GM12864 (cell line): ENCODE measurements at places on chromosomes 2 and 18.
A peak's percentile ranks its signal among the peaks of the same experiment; 100 is the strongest.

DNA sequence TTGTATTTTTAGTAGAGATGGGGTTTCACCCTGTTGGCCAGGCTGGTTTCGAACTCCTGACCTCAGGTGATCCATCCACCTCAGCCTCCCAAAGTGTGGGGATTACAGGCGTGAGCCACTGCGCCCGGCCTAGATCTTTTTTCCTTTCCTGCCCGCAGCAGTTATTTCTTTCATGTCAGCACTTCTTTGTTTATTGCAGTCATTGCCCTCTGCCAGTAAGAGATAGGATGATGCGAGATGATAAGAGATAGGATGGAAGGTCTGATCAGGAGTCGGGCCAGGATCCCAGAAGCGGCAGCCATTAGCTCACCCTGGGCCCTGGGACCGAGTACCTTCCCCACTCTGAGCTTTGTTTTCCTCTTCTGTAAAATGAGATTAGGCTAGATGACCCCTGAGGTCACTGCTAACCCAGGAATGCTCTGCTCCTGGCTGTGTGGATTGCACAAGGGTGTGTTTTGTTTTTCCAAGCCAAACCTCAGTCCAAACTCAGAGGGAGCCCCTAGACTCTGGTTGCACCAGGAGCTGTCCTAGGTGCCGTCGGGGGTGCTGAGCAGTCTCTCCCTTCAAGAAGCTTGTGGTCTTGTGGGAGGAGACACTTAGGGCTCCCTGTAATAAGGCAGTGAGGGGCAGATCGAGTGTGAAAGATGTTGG is 63.3 kb downstream of the LPIN1 start:
- DNase-seq = no peak

DNA sequence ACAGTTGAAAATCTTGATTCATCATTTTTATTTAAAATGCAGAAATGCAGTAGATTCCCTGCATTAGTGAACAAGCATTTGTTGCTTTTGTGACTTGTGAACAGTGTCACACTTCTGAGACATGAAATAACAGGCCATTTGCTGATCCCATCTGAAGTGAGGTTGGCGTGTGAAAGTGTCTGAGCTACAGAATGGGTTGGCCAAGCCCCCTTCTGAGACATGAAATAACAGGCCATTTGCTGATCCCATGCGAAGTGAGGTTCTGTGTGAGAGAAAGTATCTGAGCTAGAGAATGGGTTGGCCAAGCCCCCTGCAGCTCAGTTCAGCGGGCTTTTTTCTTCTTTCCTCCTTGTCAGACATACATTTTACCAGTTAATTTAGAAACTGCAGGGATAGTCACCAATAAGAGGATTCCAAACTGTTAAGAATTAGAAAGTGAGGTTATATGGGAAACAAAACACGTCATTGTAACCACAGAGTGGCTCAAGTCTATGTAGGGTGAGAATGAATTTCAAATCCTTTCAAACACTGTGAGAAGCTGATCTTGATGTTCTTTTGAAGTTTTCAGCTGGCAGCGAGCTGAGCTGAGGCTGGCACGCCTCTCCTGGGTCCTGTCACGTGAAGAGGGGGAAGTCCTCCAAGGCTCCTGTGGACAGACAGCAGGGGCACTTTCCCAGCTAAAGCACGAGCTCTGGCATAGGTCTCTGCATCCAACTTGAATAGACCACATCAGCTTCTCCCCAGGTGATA is 339.2 kb upstream of the SALL3 start:
- no peak for DNase-seq

DNA sequence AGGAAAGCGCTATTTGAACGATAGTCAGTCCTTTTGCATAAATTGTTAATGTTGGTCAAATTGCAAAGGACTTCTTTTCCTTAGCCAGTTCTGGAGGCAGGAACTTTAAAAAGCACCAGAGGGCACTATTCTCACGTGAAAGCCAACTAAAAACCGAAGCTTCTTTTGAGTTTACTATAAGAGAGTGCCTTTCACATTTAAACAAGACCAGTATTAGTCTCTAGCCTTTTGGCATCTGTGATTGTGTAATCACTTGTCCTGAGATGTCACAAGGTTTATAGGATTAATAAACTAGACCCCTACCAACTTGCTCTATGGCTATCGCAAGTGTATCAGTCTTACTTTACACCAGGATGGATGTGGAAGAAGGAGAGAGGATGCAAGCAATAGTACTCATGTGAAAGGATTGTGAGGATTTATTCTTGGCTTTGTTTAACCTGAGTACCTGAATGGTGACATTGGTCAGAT is 14.4 kb upstream of the STAT4 start:
- no peak for DNase-seq

DNA sequence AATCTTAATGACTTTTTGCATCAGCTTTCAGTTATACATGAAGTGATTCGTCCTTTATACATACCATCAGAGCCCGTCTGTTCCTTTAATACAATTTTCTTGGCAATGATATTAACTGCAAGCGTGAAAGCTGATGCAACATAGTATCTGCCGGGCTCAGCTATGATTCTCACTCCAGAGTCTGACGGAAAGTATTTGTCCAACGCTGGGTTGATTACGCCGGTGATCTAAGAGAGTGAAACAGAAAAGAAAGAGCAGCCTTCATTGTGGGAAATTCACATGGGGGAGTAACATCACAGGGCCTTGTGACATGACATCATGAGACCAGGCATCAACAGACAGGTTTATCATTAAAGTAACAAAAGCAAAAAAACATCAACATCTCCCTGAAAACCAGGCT is 6.2 kb downstream of the ODC1 start:
- DNase-seq = no peak

DNA sequence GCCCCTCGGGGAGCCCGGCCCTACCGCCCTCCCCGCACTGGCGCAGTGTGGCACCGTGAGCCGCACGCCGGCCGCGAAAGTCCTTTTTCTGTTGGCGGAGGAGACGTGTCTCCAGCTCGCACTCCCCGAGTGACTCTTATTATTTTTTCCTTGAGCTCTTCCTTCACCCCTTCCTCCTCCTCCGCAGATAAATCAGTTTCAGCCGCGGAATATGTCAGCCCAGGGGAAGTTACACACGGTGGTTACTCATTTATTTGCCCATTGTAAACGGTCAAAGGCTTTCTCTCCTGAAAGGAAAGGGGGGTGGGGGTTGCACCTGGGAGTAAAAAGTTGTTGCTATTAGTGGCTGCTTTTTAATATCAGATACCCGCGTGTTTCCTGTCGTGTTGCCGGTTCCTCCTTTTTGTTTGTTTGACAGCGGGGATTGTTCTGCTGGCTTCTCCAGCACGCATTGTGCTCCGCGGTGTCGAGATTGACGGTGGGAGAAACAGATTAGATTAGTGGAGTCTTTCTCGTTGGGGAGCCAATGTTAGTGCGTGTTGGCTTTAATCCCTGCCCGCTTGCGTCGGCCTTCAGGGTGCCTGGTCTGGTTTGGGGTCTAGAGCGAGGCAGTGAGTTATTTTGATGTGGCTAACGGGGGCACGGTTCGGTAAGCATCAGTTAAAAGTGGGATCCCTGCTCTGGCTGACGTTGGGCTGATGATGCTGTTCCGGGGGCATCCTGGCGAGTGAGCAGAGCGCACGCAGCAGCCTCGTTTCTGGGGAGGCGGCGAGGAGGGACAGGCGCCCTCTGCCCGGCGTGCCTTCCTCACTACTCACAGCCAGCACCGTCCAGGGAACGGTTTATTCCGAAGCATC is 1.6 kb downstream of the CRIM1 start:
- no peak for DNase-seq

DNA sequence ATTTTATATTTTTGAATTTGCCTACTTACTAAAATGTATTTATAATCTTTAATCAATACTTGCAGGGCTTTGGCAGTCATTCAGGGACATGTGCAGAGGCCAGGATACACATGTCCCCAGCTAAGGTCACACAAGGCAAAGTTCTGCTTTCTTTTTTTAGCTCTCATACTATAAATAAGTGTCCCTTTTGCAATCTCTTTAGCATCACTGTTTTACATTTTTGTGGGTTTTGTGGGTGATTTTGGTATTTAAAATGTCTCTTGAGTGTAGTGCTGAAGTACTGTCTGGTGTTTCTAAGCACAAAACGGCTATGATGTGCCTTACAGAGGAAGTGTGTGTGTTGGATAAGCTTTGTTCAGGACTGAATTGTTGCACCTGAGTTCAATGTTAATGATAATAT is 309.0 kb upstream of the GULP1 start:
- peak; percentile 54 for DNase-seq

DNA sequence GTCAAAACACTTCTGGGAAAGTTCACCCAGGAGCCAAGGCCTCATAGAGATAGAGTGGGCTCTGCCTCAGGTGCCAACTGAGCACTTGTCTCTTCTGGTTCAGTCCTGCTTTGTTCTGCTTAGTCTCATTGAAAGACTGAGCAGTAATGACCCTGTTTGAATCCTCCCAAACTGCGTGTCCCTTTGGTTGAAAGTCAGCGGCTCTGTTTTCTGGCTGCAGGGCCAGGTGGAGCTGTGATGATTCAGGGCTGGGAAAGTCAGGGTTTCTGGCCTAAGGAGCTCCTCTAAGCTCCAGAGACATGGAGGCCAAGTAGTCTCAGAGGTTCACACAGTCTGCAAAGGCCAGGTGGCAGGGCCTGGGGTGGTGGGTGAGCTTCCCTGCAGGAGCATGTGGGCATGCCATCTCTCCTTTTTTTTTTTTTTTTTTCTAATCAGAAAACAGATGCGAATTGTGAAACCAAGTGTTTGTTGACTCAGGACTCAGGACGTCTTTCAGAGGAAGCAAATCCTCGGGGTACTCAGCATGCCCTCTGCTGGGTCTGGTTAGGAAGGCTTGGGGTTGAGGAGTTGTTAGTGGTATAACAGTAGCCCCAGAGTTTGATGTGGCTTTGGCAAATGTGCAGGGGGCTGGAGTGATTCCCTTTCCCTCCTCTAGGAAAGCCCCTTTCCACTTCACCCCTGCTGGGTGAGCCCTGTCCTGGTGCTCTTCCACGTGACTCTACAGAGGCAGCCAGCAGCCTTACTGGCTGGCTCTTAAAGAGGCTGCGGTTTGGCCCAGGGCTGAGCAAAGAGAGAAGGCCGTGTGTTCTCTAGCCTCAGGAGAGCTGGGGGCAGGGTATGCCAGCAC is 38.3 kb downstream of the TMEM17 start:
- no peak for DNase-seq

GRCh38 chr2:59484673-59485072 is 1068.8 kb downstream of the BCL11A start:
- no peak for DNase-seq

DNA sequence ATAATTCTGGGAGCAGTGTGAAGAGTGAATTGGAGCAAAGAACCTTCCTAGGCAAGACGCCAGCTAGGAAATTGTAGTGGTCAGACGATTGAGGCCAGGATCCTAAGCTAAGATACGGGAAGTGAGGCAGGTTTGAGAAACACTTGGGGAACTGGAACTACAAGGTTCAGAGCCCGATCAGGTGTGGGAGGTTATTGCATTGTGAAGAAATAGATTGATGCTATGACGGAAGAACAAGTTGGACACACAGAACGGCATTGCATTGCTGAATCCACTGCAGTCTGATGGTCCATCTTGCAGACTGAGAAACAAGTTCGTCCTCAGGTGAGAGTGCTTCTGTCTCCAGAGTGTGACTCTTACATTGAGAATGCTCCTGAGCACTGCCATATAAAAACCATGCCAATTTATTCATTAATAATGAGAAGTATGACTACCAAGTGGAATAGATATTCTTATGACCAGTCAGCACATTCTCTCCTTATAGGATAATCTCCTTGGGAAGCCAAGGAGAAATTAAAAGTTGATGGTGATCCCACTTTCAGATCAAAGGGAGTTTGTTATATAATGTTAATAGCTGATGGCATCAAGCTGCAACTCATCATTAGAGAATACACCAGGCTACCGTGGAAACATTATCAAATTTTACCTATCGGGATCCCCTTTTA is 30.9 kb downstream of the ANTXR1 start:
- no peak for DNase-seq

DNA sequence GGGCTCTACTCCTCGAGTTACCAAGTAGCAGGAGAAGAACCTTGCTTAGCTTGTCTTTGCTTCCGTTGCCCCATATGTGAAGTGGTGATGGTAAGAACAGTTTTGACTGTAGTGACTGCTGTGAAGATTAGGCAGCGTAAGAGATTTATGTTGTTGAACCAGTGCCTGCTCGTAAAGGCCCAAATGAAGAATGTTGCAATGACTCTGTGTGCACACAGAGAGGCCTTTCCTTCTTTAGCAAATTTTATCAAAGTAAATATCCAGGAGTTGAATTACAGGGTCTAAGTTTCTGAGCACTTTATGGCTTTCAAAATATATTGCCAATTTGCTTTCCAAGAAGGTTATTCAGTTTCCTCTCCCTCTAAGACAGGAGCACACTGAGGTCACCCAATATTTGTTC is 14.5 kb downstream of the NTSR2 start:
- DNase-seq = no peak

DNA sequence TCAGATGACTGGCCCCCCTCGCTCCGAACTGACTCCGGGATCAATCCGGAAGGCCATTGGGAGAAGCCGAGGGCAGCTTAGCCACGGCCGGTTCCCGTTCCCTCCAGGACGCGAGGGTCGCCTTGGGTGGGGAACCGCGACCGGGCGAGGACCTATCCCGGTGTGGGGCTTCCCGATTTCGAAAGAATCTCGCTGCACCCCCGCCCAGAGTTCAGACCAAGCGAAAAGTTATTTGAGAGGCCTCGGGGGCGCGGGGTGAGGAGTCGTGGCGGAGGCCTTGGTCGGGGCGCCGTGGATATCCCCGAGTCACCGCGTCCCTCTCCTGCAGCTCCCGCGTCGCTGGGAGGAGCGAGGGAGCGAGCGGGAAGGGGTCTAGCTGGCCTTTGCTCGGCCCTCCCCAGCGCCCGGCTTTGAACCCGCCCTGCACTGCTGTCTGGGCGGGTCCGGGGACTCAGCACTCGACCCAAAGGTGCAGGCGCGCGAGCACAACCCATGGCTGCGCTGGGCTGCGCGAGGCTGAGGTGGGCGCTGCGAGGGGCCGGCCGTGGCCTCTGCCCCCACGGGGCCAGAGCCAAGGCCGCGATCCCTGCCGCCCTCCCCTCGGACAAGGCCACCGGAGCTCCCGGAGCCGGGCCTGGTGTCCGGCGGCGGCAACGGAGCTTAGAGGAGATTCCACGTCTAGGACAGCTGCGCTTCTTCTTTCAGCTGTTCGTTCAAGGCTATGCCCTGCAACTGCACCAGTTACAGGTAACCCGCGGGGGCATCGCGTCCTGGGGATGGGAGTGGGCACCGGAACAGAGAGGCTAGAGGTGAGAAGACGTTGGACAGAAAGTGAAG is at the start of gene CYP27A1:
Gene CYP27A1, plus strand, starts transcription at position 457 of the 837 bp plus-strand sequence. Its CDS starts 36 bp downstream, at position 493.
- DNase-seq = no peak

- DNase-seq = no peak
These were observed 206.3 kb upstream of the GYPC start for GRCh38 chr2:126449677-126450076.

- no peak for DNase-seq
These were observed 268.6 kb downstream of the HDAC4 start for GRCh38 chr2:239132156-239132709.

- no peak for DNase-seq
These were observed 191.9 kb upstream of the TCF4 start for GRCh38 chr18:55779691-55780585.

DNA sequence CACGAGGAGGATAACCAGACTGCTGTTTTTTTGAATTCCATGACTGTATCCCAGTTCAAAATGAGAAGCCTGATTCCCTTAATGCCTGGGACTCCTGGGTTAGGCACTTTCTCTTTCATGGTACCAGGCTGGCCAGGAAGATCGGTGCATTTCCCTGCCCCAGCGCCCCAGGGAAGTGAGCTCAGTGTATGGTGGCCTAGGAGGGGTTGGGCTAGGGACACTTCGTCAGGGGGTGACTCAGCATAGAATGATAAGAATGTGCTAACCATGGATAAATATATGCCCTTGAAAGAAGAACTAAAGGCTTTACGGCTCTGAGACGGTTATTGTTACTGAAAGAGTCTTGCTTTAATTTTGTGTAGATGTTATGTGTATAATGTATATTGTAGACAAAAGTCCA is 27.5 kb upstream of the FAM237A start:
- DNase-seq = no peak

GRCh38 chr2:80303909-80304837 is at the start of gene LRRTM1:
Gene LRRTM1, minus strand, starts transcription at chr2:80304752. Its CDS starts 933 bp downstream, at chr2:80303819.
- no peak for DNase-seq
